Progenitor cell of endocrine pancreas (in vitro differentiated cells): ENCODE measurements at places on chromosomes 1 and 21. TPM values are rescaled to one million over a fixed set of nuclear protein-coding genes. Genes with fewer than 3 reads are reported as not detected.

GRCh38 chr1:33797849-33798248 is 66.0 kb upstream of the HMGB4 start:
- no peak for DNase-seq

Gene ETV3L
- total RNA-seq: 0.67 and 0.72 TPM in 2 replicates

GRCh38 chr1:156896490-156897033 is 3.0 kb downstream of the PEAR1 start:
- DNase-seq: no peak

DNA sequence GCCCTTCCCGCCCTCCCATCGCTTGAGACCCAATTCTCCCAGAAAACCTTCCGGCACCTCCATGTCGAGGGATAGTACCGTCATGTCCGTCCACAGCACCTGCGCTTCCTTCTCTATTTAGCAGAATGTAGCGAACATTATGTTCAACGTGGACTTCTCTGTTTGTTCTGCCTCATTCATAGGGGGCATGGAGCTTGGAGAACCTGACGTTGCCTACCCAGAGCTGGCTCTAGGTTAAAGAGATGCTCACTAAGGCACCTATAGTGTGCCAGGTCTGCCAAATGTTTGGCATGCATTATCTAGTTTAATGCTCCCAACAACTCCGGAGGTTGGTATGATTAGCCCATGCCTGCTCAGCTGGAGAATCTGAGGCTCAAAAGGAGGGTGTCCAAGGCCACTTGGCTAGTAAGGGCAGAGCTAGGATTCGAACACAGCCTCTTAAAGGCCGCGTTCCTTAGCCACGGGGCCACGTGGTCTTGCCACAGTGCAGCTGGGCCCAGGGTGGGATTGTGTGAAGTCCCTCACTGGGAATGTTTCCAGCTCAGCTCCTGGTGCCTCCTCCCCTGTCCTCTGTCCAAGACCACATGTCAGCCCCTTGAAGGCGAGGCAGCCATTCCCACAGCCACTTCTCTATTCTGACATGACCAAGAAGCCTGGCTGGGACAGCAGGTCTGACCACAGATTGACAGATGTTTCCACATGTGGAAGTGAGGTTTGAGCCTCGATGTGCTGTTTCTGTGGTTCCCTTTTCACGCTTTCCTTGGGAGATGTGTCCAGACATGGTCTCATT is 57.8 kb downstream of the RUNX3 start:
- no peak for DNase-seq

DNA sequence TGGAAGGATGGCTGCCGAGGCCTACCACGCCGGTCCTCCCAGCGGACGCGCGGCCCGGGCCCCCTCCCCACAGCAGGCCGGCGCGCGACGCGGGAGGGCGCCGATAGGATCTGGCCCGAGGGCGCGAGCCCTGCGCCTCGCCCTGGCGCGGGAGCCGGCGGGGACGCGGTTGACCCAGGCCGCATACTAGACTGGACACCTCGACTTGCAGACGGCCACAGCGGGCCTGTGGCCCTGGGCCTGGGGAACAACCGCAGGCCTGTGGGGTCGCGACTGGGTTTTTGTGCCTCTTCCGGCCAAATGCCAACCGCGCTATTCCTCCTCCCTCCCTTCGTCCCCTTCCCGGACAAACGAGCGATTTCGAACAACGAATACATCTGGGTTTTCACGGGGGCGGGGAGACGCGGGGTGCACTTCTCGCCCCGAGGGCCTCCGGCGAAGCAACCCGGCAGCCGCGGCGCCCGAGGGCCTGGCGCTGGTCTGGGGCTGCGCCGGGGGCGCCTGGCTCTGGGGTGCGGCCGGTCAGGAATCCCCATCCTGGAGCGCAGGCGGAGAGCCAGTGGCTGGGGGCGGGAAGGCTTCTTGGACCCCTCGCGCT is 2.4 kb downstream of the NHLH2 start:
- DNase-seq: no peak

- DNase-seq: no peak
Observed at GRCh38 chr1:223219318-223219635, 76.2 kb upstream of the TLR5 start.

DNA sequence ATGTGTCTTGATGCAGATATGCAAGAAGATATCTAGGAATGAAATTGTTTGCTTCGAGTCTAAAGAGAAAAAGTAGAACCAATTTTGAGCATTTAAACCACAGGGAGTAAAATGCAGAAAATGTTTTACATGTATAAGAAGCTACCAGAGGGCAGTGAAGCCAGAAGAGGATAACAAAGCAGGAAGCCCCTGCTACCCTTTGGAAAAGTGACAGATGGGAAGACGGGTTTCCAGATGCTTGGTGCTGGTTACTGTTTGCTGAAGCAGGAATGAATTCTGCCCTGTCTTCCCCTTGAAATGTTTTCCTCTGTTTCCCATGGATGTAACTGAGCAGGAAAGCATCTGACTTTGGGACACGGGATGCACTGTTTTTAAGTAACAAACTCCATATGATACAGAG is 822.2 kb downstream of the MRPL39 start:
- DNase-seq: no peak

- DNase-seq: no peak
Observed at GRCh38 chr1:156226116-156226538, 13.3 kb downstream of the PMF1 start.

DNA sequence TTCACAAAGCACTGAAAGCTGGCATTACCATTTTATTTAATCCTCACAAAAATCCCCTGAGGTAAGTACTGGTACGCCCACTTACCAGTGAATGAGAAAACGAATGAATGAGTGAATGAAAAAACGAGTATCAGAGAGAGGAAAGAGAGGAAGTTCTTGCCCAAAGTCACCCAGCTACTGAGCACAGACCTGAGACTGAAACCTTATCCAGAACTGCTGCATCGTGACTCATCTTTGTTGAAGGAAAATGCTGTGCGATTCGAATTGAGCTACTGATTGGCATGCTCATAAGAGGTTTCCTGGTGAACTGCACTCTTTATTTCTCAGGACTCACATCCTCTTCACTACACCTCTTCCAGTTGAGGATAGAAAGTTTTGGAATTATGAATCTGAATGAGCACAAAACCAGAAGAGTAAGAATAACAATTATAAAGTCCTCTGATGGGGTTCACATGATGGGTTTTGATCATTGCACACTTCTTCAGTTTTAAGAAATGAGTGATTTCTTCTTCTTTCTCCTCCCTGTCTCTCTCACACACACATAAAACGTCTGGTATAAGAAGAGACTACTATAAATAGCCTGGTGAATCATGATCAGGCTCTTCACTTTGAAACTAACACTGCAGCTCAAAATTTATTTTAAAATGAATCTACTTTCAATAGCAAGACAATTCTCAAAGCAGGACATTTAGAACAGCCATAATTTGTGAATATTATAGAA is 32.1 kb downstream of the IL12RB2 start:
- no peak for DNase-seq

Gene RBM11
- 4.9 and 7.4 TPM in 2 replicates for total RNA-seq

- DNase-seq: no peak
Observed at GRCh38 chr1:80639777-80640533, 1160.8 kb upstream of the ADGRL2 start.

Gene CD48
- total RNA-seq: not detected in 2 replicates

GRCh38 chr1:236853921-236854604 is 59.0 kb downstream of the MTR start:
- DNase-seq: no peak

- peak; percentile 31 for DNase-seq
Observed at GRCh38 chr1:41662061-41662764, 177.7 kb upstream of the EDN2 start.

- no peak for DNase-seq
Observed at GRCh38 chr1:29758781-29759499, 522.6 kb downstream of the PTPRU start.

DNA sequence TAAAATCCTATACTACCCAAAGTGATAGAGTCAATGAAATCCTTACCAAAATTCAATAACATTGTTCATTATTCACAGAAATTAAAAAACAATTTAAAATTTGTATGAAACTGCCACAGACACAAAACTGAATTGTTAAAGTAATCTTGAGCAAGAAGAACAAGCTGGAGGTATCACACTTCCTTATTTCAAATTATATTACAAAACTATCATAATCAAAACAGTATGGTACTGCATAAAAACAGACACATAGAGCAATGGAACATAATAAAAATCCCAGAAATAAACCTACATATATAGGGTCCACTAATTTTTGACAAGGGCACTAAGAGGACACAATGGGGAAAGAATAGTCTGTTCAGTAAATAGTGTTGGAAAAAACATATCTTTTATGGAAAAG is 316.2 kb downstream of the PTPRC start:
- DNase-seq: no peak

DNA sequence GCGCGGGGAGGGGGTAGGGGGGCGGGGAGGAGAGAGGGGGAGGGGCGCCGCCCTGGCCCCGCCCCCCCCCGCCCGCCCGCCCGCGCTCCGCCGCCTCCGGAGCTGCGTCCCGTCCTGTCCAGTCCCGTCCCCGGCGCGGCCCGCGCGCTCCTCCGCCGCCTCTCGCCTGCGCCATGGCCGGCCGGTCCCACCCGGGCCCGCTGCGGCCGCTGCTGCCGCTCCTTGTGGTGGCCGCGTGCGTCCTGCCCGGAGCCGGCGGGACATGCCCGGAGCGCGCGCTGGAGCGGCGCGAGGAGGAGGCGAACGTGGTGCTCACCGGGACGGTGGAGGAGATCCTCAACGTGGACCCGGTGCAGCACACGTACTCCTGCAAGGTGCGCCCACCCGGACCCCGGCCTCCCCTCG is at the start of gene AGRN:
AGRN (plus strand) TSS at position 121 of the 405 bp plus-strand sequence; CDS start at position 174, 53 bp downstream.
- DNase-seq: peak; percentile 53

Gene H6PD
- total RNA-seq: 36.0 and 36.2 TPM in 2 replicates

Gene GNG4
- 19.6 and 26.7 TPM in 2 replicates for total RNA-seq

DNA sequence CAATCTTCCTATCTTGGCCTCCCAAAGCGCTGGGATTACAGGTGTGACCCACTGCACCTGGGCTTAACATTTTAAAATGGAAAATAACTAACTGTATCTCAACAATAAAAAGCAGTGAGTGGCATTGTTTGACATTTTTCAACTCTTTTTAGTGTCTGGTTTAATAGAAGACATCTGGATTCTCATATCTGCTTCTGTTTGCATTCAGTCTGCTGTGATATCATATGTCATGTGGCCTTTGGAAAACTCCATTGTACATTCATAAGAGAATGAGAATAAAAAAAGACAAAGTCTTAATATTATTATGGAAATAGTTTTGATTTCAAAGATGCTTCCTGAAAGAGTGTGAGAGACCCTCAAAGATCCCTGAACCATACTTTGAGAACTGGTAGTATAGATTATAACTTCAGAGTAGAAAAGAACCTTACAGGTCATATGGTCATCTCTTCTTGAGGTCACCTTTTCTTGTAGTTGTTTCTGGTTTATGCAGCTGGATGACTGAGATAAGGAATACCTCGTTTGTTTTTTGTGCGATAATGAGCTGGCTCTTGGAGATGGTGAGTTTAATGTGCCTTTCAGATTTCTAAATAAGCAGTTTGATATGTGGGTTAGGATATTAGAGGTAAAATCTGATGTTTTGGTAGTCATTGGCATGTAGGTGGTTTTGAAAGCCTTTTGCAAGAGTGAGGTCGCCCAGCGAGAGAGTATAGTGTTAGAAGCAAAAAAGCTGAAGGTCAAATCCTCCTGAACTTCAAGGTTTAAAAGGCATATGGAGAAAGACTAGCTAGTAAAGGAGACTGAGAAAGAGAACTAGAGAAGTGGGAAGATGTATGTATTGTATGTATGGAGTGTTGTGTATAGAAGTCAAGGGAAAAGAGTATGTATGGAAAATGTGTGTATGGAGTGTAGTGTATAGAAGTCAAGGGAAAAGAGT is 17.2 kb downstream of the CEP350 start:
- no peak for DNase-seq

DNA sequence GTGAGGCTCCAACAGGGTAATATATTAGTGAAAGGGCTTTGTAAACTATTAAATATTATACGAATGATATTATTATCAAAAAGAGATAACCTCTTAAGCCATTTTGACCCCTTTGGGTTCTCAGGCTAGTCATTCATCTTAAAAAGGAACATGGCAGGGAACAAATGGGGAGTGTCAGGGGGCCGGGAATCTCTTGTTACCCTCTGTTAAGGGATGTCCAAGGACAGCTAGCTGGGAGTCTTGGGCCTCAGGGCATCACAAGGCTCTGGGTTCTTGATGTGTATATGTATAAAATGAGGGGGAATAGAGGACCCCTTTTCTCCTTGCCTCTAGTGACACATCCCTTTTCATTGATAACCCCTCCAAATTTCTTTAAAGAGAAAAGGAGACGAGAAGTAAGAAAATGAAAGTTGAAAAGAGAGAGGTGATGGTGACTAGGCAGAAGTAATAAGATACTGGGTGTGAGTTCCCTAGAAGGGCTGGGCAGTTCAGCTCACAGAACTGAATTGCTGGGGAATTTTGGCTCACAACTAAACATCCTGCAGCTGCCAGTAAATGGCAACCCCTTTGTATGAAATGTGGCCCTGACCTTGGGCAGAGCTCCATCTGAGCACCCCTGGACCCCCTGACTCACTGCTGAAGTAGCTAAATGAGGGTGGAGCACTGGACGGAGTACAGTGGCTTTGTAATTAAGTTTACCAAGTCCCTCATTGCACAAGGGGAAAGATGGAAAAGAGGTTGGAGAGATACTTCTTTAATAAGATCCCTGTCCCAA is 20.0 kb upstream of the ZNF326 start:
- DNase-seq: no peak

GRCh38 chr21:33802481-33802880 is 113.1 kb downstream of the ATP5PO start:
- no peak for DNase-seq

Gene MRAP
- total RNA-seq: 0.89 and 1.2 TPM in 2 replicates

- no peak for DNase-seq
Observed at GRCh38 chr1:1430992-1431844, 4.3 kb upstream of the VWA1 start.

Gene GBP5
- not detected in 2 replicates for total RNA-seq

DNA sequence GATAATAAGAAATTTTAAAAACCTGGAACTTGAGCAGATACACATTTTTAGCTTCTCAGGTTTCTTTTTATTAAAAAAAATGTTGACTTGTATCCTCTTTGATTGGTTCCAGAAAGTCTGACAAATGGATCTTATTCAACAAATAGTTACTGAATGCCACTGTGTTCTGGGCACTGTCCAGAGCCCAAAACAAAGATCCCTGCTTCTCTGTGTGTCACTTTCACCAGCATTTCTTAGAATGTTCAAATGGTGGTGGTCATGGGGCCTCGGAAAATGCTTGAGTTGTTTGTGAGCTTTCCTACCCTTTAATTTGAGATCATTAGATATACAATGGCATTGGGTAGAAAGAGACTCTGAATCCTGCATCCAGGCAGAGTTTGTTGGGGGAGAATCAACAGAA is 19.9 kb downstream of the ACTN2 start:
- no peak for DNase-seq

Gene GCSAML
- total RNA-seq: not detected in 2 replicates

Gene CR1
- total RNA-seq: 0.11 and 0.41 TPM in 2 replicates
